Activated T-helper 1 cell treated with anti-CD3 and anti-CD28 coated beads, Interleukin-12 subunit alpha, Interleukin-12 subunit beta, Interleukin-2, Interleukin-4 antibody, amounts not matched to agents 30 ng/mL and 10 ng/mL and 1 ng/mL, durations not matched to agents 14 hours and 24 hours and 36 hours (primary cell): ENCODE measurements at places on chromosomes 4 and X.

DNA sequence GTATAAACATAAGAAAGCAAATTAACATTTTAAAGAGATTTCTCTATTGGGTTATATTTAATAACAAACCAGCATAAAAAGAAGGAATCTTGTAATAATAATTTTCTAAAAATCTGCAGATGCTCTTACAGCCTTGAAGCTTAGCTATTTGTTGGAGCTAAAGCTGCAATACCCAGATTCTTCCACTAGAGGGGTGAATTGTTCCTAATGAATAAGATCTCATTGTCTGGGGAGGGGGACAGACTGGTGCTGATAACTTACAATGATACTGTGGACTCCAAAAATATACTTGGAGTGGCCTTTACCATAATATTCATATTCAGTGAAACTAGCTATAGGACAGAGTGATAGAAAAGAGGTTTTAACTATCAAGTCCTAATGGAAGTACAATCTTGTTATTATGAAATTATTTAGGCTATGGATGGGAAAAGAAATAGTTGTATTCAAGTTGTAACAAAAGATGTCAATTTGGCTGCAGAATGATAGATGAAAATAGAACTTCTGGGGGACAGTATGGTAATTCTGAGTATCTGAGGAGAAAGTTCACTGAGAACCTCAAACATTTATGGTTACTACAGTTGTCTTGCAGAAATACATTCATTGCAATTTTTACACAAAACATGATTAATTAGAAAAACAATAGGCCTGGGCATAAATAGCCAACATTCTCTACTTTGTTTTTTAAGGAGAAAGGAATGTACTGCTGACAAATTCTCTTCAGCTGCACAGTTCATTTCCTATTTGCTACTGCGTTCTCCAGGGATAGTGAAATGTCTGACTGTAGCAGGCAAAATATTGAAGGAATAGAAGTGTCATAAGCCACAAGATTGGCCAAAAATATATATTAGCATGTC lies 443.3 kb downstream of the GBA3 start:
- H3K36me3 ChIP-seq, result no peaks in the 10 kb centered on the region
- no peaks in the 10 kb centered on the region for H3K4me1 ChIP-seq
- no peak for DNase-seq
- no peak overlapping the region for H3K4me3 ChIP-seq

DNA sequence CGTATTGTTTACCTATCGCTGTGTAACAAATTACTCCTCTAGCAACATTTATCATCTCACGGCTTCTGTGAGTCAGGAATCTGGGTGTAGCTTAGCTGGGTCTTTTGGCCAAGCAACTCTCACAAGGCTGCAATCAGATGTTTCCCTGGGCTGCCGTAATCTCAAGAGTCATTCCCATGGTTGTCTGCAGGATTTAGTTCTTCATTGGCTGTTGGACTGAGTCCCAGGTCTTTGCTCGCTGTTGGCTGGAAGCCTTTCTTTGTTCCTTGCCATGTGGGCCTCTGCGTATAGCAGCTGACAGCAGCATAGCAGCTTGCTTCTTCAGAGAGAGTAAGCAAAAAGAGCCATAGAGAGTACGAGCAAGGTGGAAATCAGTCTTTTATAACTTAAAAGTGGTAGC lies 16.8 kb downstream of the POLR2B start:
- no peak overlapping the region for H3K4me3 ChIP-seq
- no peak for DNase-seq
- H3K27ac ChIP-seq, result no peak overlapping the region

DNA sequence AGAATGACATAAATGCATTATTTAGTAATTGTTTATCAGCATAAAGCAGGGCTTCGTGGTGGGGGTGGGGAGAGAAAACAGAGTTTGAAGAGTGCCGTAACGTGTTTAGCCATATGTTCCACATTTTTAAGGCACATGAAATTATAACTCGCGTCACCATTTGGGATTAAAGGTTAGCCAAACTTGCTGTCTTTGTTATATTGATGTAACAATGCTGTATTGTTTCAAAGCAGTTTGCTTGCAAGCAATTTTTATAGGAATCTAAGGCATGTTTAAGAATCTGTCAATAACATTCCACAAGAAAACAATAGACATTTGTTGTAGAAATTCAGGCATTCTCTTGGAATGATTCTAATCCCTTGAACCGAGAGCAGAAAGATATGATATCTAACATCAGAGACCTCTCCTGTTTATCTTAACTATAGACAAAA lies 78.3 kb downstream of the CLDN22 start:
- H3K36me3 ChIP-seq, result no peaks in the 10 kb centered on the region
- no peaks in the 10 kb centered on the region for H3K4me1 ChIP-seq
- no peak overlapping the region for H3K27ac ChIP-seq
- H3K27me3 ChIP-seq, result peaks cover 6% of the 10 kb centered on the region
- DNase-seq, result no peak
- no peak overlapping the region for H3K4me3 ChIP-seq

DNA sequence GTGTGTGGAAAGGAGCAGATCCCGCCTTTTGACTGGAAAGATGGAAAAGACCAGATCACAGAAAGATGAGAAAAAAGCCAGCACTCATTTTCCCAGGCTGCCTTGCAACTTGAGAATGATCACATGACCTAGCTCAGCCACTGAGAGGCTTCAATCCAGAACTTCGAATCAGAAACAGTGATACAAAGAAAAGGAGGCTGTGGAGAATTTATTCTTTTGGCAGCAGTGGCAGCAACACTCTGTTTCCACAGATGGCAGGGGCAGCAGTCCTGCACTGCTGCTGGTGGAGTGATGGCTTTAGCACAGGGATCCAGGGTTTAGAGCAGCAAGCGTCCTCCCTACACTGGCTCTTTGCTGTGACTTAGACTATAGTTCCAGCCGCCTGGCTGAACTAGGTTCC lies 77.8 kb upstream of the SH3RF1 start:
- no peaks in the 10 kb centered on the region for H3K36me3 ChIP-seq
- H3K4me1 ChIP-seq, result no peaks in the 10 kb centered on the region
- no peaks in the 10 kb centered on the region for H3K27me3 ChIP-seq
- H3K27ac ChIP-seq, result no peak overlapping the region
- no peak overlapping the region for H3K4me3 ChIP-seq
